ENCODE measurements at places on chromosomes 7 and 10.

DNA sequence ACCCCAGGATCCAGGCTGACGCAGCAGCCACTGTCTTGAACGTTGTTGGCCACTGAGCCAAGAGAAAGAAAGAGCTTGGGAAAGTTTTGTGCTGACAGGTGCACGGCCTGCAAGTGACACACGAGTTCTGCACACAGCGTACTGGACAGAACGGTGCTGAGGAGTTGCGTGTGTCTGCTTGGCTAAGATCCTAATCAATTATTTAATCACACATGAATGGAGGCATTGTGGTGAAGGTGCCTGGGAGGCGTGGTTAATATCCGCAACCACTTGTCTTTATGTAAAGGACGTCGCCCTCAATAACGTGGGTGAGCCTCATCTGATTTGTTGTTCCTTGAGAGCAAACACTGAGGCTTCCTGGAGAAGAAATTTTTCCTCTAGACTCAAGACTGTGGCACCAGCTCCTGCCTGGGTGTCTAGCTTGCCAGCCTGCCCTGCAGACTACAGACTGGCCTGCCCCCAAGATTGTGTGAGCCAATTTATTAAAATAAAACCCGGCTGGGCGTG, 16.6 kb upstream of the GNA12 start:
- no peak for DNase-seq

DNA sequence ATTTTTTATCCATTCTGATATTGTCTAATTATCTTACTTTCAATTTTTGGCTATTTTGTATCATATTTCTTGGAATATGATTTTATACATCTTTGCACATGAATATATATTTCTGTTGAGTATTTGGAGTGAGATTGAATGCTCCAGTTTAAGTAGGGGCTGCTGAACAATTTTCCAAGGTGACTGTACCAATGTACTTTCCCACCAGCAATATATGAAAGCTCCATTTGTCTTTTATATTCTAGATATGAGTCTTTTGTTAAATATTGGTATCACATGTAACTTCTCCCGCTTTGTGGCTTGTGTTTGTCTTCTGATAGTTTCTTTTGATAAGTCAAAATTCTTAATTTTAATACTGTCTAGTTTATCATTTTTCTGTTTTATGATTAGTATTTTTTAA, 144.6 kb upstream of the MDFIC start:
- DNase-seq = no peak

DNA sequence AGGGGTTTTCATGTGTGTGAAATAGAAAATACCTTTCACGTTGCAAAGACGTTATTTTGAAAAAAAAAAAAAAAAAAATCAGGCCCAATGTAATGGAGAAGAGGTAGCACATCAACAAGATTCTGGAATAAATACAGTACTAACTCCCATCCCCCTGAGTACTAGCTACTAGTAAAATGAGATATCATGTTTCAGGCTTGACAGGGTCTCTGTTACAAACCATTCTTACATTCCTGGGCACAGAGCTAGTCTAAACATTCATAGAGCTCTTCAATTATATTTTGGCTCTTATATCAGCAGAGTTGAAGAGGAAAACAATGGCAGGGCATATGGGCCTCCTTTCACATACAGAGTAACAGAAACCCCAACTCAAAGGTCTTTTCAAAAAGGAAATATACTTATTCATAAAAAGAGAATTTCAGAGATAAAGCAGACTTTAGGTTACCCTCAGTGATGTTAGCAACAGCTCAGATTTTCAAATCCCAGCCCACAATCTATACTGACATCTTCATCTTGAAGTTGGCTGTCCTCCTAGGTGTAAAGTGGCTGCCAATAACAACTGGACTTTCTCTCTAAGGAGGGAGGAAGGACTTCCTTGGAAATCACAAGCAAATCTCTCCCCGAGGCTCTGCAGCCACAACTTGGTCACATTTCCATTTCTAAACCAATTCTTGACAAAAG, 18.6 kb downstream of the C7orf33 start:
- no peak for DNase-seq

- no peak for DNase-seq
These were observed 24.4 kb upstream of the AKR1B1 start for GRCh38 chr7:134483296-134483695.

- no peak for DNase-seq
These were observed 349.5 kb downstream of the SEMA3D start for GRCh38 chr7:84837405-84837804.

- peak; percentile 62 for DNase-seq
These were observed 4.2 kb downstream of the PHTF2 start for GRCh38 chr7:77802557-77803405.

GRCh38 chr7:30445770-30446169, 32.8 kb downstream of the NOD1 start:
- peak; percentile 28 for DNase-seq

All from EH (cell line).